ENCODE measurements at places on chromosomes 12 and 14. TPM values are rescaled to one million over a fixed set of nuclear protein-coding genes. Genes with fewer than 3 reads are reported as not detected.

DNA sequence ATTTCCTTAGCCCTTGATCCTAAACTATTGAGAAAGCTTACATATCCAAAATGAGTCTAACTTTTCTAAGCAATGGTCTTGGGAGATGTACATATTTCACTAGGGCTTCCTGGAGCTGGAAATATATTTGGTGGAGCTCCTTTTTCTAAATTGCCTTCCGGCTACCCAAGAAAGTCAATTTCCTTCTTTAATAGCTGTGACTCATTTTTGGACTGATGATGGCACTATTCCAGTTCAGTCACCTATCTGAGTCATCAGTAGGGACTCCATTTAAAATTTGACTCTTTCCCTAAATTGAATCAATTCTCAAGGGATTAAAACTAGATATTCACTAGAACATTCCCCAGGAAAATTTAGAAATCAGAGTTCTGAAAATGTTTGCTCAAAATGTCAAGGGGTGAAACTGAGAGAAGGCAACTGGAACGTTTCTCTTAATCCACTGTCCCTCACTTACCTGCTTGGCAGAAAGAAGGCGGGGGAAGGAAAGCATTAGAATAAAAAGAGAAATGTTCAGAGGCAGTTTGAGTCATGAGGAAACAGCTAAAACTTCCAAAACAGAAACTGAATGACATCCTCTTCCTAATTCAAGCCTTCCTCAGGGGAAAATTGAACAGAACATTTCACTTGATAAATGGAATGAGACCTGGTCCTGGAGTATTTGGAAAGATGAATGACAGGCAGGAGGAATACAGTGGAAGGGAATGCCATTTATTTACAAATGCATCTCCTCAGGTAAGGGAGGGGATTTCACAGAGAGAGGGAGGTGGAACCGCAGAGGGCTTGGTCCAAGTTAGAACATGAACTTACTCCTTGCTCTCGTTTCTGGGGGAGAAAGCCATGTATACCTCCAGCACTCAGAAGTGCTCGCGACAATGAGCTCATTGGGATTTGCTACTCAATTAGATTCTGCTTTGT is 91.2 kb downstream of the RGS6 start:
- DNase-seq: peak; percentile 2

GRCh38 chr12:54409267-54409666 is 9.8 kb downstream of the ITGA5 start:
- no peak for DNase-seq

DNA sequence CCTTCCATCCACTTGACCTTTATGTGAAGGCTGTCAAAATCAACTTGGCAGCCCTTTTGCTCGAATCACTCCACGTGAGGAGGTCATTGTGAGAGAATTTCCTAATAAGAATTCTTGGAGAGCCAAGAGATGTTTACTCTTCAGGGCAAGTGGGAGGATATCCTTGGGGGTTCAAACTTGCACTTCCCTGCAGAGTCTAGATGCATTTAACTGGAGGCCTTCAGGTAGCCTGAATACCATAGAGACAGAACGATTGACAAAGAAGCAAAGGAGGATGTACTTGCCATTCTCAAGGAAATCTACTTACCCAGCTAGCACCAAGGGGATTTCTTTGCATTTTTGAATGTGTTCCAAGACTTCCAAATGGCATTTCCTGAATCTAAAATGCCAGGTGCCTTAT is 1702.6 kb upstream of the FLRT2 start:
- DNase-seq: no peak

- peak; percentile 35 for DNase-seq
Measured at GRCh38 chr12:25241167-25242020, 9.3 kb downstream of the KRAS start.

- DNase-seq: no peak
Measured at GRCh38 chr12:55818886-55819285, 1.0 kb downstream of the ORMDL2 start.

DNA sequence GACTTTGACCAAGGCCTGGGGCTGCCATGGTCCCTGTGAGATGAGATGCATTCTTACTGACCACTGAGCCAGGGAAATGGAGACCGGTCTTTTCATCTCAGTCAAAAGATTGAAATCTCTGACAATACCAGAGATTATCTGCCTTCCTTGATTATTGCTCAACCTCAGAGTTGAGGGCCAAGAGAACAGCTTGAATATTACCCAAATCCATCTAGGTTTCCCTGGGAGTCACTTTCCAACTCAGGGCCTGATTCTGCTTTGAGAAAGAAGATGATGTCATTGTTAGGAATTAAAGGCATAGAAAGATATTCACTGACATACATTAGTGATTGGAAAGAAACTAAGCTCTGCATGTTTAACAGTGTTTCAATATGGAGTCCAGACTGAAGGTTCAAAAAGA is 515.9 kb upstream of the TBX3 start:
- DNase-seq: no peak

DNA sequence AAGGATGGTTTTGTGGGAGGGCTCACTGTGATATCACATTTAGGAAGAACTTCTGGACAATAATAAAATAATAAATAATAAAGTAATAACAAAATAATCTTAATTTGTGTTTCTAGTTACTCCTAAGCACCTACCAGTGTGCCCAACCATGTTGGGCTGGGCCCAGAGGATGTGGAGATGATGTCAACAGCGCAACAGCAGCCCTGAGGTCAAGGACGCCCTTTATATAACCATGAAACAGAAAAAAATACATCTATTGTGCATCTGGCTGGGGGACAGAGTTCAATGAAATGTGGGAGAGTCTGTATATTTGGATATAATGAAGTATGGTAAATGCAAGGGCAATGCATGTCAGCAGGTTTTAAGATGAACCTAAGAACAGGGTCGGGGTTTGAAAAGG is 552.8 kb downstream of the VRK1 start:
- DNase-seq: no peak

GRCh38 chr14:51165415-51165814 is 70.5 kb upstream of the TRIM9 start:
- no peak for DNase-seq

GRCh38 chr12:50004696-50005095 is 20.6 kb downstream of the RACGAP1 start:
- no peak for DNase-seq

DNA sequence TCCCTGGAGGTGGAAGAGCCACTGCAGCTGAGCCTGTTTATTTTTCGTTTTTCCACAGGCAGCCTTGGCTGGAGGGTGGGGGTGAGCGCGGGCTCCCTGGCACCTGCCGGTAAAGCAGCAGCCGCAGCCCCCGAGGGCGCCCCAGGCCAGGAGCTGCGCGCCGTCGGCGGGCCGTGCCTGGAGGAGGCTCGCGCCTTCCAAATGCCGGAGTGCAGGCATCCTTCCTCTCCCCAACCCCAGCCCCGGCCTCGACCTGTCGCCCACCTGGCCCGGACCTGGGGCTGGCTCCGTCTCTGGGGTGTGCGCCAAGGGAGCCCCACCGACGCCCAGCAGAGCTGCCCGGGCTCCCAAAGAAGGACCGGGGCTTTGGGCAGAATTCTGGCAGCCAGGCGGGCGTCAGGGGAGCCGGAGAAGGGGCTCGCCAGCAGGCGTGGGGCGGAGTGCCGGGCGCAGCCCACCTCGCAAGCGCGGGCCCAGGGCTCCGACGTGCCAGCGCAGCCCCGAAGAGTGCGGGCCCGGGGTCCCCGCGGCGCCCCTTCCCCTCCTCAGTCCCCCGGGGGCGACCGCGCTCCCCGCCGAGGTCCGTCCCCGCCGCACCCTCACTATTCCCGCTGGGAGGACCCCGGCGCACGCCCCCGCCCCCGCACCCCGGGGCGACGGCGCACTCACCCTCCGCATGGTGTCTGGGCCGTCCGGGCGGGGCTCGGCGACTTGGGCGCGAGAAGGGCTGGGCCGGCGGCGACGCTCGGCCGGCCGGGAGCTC is 130.3 kb downstream of the NDUFA12 start:
- DNase-seq: no peak

- no peak for DNase-seq
Measured at GRCh38 chr12:103657331-103657730, 70.3 kb downstream of the STAB2 start.

Gene MYO1A
- total RNA-seq: 0.06 TPM

Gene BEGAIN
- not detected for total RNA-seq
